ENCODE measurements at places on chromosomes 5 and 9. TPM values are rescaled to one million over a fixed set of nuclear protein-coding genes. Genes with fewer than 3 reads are reported as not detected.

- no peaks in the 10 kb centered on the region for H3K4me1 ChIP-seq
- peak overlapping the region; percentile 34 for H3K27ac ChIP-seq
- no peak for DNase-seq
- H3K36me3 ChIP-seq, result no peaks in the 10 kb centered on the region
Observed at GRCh38 chr5:18745042-18745987, 1111.1 kb downstream of the TAF11L14 start.

DNA sequence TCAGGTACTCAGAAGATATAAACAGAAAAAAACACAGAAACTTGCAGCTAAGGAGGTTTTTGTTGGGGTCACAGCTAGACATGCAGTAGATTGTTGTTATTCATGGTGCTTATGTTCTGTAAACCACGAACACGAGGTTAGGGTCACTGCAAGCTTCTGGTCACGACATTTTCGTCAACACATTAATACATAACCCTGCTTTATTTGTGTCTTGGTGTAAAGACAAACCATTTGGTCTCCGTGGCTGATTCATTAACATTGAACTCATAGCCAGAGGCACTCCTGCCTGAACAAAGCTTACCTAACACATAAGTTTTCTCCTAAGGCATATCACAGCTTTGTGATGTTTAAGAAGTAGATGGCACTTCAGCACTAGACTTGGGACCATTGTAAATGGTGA is 16.9 kb downstream of the TEK start:
- H3K4me1 ChIP-seq, result no peaks in the 10 kb centered on the region
- no peak for DNase-seq
- H3K27me3 ChIP-seq, result no peaks in the 10 kb centered on the region
- H3K4me3 ChIP-seq, result no peak overlapping the region
- H3K27ac ChIP-seq, result no peak overlapping the region

GRCh38 chr5:144072518-144072927 is 97.9 kb downstream of the YIPF5 start:
- no peaks in the 10 kb centered on the region for H3K27me3 ChIP-seq
- no peak overlapping the region for H3K4me3 ChIP-seq
- no peak overlapping the region for H3K27ac ChIP-seq
- no peaks in the 10 kb centered on the region for H3K36me3 ChIP-seq
- H3K4me1 ChIP-seq, result no peaks in the 10 kb centered on the region

DNA sequence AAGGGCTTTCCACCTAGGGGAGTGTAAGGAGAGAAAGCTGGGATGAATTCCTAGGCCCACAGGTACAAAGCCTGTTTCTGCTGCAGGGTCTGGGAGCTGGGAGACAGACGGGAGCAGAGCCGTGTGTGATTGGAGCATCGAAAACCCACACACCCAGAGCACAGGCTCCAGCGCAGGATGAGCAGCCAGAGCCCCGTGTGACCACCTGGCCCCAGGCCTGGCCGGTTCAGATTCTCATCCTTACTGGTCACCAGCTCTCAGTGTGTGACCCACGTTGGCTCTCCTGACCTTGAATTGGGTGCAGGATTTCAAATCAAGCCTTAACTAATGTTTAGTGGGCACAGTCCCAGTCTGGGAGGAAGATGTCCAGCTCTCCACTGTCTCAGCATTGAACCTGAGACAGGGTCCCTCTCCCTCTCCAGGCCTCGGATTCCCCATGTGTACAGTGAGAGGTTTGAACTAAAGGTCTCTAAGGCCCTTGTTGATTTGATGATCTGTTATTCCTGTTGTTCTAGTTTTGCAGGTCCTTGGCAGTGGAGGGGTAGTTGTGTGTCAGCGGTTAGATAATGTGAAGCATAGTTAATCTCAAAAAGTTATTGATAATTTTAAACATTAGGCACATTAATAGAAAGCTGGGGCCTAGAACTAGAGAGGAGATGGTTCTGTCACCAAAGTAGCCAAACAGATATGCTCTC is 50.1 kb downstream of the PPARGC1B start:
- H3K4me1 ChIP-seq, result no peaks in the 10 kb centered on the region
- H3K36me3 ChIP-seq, result no peaks in the 10 kb centered on the region
- peak overlapping the region; percentile 30 for H3K27ac ChIP-seq
- DNase-seq, result no peak
- H3K4me3 ChIP-seq, result no peak overlapping the region

DNA sequence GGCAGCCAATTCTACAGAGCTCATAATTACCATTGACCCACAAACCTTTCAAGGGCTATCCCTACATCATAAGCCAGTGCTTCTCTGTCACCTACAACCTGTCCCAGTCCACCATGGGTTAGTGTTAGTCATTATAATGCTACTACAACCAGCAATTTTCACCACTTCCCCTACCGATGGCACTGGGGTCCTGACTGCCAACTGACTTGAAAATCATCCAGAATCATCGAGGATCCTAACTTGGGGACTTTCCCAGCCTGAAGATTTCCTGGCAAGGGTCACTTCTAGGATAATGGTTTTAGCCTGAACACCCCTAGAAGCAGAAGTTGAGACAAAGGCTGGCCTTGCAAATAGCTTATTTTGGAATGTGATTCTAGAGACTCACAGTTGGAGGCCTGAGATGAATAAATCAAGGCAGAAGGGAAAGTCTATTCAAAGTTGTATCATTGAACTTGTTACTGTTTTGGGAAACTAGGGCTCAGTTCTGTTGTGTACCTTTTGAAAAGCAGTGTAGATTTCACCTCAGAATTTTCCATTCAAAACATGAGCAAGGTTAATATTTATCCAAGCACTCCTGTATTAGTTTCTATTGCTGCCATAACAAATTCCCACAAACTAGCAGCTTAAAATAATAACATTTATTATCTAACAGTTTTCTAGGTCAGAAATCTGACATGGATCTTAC is 633.0 kb downstream of the LRRC70 start:
- no peaks in the 10 kb centered on the region for H3K36me3 ChIP-seq
- no peak for DNase-seq
- H3K27me3 ChIP-seq, result no peaks in the 10 kb centered on the region
- no peaks in the 10 kb centered on the region for H3K4me1 ChIP-seq
- no peak overlapping the region for H3K4me3 ChIP-seq

F2RL2 gene
- total RNA-seq, result under 0.01 TPM

- no peaks in the 10 kb centered on the region for H3K4me1 ChIP-seq
- H3K36me3 ChIP-seq, result no peaks in the 10 kb centered on the region
Observed at GRCh38 chr9:126290871-126291270, 35.8 kb upstream of the MVB12B start.

CACNA1B gene
- not detected for total RNA-seq

NKD2 gene
- total RNA-seq, result 16.7 TPM

DNA sequence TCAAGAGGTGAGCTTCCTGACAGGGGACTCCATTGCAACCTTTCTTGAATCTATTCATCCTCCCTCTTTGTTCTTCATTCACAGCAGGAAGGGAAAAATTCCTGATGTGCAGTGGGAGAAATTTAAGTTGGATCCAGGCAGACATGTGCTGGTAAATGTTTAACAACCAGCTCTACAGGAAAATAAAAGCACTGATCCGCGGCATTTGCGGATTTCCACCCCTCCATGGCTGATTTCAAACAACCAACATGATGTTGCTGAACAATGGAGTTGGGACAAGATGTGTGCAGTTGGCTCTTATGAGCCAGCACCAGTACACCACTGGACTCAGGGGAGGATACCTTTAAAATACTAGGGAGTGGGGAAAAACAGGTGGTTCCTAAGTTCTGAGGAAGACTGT is 47.0 kb downstream of the SPRY4 start:
- no peaks in the 10 kb centered on the region for H3K36me3 ChIP-seq
- H3K4me3 ChIP-seq, result no peak overlapping the region
- DNase-seq, result no peak
- no peaks in the 10 kb centered on the region for H3K27me3 ChIP-seq
- no peak overlapping the region for H3K27ac ChIP-seq
- no peaks in the 10 kb centered on the region for H3K4me1 ChIP-seq

GRCh38 chr5:179405054-179405416 is 59.8 kb upstream of the ADAMTS2 start:
- H3K4me3 ChIP-seq, result no peak overlapping the region
- H3K27ac ChIP-seq, result no peak overlapping the region
- H3K4me1 ChIP-seq, result no peaks in the 10 kb centered on the region
- DNase-seq, result no peak
- H3K27me3 ChIP-seq, result no peaks in the 10 kb centered on the region

ZNF483 gene
- total RNA-seq, result 24.9 TPM

DNA sequence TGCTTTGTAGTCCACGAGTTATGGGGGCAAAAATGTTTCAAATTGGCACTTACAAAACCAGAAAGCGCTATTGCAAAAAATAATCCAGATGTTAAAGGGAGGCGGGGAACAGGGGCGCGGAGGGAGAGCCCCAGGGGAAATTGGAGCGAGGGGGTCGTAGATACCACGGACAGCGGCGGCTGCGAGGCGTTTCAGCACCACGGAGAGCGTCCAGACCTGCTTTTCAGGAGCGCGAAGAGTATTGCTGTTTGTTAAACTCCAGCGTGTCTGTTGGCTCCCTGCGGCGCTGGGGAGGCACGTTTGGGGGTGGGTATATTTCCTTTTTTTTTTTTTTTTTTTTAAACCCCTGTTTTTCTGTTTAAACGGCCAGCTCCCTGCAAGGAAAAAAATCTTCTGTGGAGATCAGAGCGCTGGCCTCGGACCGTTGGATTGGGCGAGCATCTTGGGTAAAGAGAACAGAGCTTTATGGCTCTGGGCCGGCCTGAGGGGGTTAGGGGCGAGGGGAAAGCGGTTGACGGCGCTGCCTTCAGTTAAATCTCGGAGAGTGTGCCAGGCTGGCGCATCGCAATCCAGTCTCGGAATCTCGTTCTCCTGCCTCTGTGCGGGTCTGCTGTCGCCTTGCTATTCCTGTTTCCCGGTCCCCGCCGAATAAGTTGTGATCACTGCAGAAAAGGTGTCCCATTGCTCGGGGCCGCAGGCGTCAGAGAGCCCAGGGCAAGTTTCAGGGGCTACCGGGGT is at the start of gene GLRA1:
TSS of gene GLRA1 (minus strand) at position 288 of the 738 bp plus-strand sequence. CDS start 302 bp downstream, outside the sequence.
- no peaks in the 10 kb centered on the region for H3K36me3 ChIP-seq
- DNase-seq, result no peak
- no peaks in the 10 kb centered on the region for H3K27me3 ChIP-seq
- H3K4me1 ChIP-seq, result no peaks in the 10 kb centered on the region

GRCh38 chr5:164332349-164333196 is 827.2 kb downstream of the MAT2B start:
- no peak for DNase-seq
- H3K27me3 ChIP-seq, result no peaks in the 10 kb centered on the region
- no peaks in the 10 kb centered on the region for H3K4me1 ChIP-seq
- H3K36me3 ChIP-seq, result no peaks in the 10 kb centered on the region
- H3K27ac ChIP-seq, result no peak overlapping the region

DNA sequence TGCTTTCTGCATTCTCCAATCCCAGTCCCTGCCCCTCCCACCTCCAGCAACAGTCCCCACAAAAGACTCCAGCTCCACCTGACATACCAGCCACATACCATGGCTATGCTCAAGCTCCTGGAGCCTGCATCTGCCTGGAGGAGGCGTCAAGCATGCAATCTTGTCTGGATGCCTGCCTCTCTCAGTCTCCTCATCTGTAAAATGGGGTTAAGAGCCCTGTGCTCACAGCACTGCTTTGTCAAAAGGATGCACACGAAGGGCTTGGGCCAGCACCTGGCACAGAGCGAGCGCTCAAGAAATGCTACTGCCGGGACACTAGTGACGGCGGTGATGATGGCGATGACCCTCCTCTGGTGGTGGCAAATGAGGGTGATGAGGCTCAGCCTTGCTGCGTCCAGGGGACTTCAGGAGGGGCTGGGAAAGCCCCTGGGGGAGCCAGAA is 202.9 kb upstream of the IER5L start:
- H3K4me1 ChIP-seq, result peaks cover 8% of the 10 kb centered on the region
- H3K27ac ChIP-seq, result no peak overlapping the region
- no peak for DNase-seq

DNA sequence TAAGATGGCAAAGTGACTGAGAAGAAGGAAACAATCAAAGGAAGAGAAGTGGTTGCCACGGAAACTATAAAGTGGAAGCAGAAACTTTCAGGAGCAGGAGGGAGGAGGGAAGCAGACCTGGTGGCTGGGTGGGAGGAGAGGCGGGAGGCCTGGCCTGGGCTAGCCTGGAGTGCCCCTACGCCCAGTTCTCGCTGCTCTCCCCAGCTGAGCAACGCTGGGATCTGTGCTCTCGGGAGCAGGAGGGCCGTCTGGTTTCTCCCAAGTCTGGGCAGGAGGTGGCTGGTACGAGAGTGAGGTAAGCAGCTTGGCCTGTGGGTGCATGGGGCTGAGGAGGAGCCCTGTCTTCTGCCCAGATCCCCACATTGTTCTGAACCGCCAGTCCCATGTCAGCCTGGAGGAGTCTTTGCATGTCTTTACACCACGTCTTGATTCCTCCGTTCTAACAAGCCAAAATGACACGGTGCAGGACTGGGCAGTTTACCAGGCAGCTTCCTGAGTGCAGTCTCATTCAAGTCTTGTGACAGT is 15.0 kb upstream of the DAB2IP start:
- no peak for DNase-seq
- no peaks in the 10 kb centered on the region for H3K36me3 ChIP-seq
- no peaks in the 10 kb centered on the region for H3K4me1 ChIP-seq

DNA sequence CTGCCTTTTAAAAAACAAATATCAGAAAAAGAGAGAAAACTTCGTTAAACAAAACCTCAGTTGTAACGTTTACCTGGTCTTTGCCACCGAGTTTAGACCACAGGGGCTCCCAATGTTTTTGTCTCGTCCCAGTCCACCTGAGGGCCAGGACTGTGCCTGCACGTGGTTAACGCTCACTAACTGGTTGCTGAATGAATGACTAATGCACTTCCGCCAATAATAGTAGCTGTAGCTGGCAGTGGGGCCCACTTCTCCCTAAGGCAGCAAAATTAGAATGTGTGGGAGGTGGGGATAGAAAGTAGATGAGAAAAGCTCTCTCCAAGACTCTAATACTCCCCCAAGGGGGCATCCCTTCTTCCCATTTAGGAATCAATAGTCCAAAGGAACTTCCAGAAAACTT is 29.1 kb upstream of the MED27 start:
- H3K36me3 ChIP-seq, result no peaks in the 10 kb centered on the region
- peaks cover 25% of the 10 kb centered on the region for H3K27me3 ChIP-seq
- H3K27ac ChIP-seq, result no peak overlapping the region
- H3K4me3 ChIP-seq, result no peak overlapping the region
- no peaks in the 10 kb centered on the region for H3K4me1 ChIP-seq

GRCh38 chr5:54696931-54697330 is 179.4 kb downstream of the SNX18 start:
- H3K27ac ChIP-seq, result peak overlapping the region; percentile 54
- DNase-seq, result no peak
- H3K4me1 ChIP-seq, result no peaks in the 10 kb centered on the region
- H3K27me3 ChIP-seq, result no peaks in the 10 kb centered on the region

DNA sequence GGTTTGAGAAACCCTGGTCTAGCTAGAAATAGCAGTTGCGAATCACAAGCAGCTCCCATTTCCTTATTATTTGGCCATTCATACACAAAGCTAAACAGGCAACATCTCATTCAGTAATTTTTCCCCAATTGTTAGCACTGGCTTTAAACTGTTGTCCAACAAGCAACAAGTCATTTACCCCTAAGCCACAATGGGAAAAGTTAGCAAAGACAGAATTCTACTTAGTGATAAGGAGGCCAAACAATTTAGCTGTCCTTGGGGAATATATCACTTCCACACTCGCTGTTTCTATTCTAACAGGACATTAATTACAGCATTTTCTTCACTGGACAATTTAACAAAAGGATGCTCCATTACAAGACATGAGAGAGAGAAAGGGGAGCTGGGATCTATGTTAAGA is 2.8 kb downstream of the MYO10 start:
- no peaks in the 10 kb centered on the region for H3K36me3 ChIP-seq
- no peaks in the 10 kb centered on the region for H3K4me1 ChIP-seq
- H3K27me3 ChIP-seq, result no peaks in the 10 kb centered on the region
- H3K4me3 ChIP-seq, result no peak overlapping the region
- no peak for DNase-seq

- H3K36me3 ChIP-seq, result no peaks in the 10 kb centered on the region
- H3K4me3 ChIP-seq, result no peak overlapping the region
- no peaks in the 10 kb centered on the region for H3K27me3 ChIP-seq
- peak overlapping the region; percentile 61 for H3K27ac ChIP-seq
- H3K4me1 ChIP-seq, result no peaks in the 10 kb centered on the region
Observed at GRCh38 chr5:9284781-9285307, 261.0 kb downstream of the SEMA5A start.

Data from breast epithelium (tissue), 4 donors.